Right lobe of liver (tissue), 6 donors: ENCODE measurements at places on chromosomes 11 and 22. TPM values are rescaled to one million over a fixed set of nuclear protein-coding genes. Genes with fewer than 3 reads are reported as not detected.

- DNase-seq = no peak
These were observed 47.5 kb downstream of the RPL27A start for GRCh38 chr11:8729837-8730696.

DNA sequence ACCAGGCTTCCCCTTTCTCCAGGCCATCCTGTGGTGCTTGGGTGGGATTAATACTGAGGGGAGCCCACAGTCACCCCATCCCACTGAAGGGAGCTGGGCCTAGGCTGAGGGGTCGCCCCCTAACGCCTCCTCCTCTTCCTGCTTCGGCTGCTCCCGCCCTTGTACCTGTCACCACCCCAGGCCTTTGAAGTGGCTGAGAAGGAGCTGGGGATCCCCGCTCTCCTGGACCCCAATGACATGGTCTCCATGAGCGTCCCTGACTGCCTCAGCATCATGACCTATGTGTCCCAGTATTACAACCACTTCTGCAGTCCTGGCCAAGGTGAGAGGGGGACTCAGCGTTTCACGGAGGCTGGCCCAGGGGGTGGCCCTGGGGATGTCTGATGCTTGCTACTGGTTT is 6.1 kb downstream of the MICALL1 start:
- no peak for DNase-seq

- DNase-seq = no peak
These were observed 305.7 kb downstream of the BLID start for GRCh38 chr11:121810291-121810690.

- no peak for DNase-seq
These were observed 52.2 kb downstream of the PPFIA1 start for GRCh38 chr11:70322666-70323065.

- no peak for DNase-seq
These were observed 69.4 kb upstream of the API5 start for GRCh38 chr11:43242401-43242800.

DNA sequence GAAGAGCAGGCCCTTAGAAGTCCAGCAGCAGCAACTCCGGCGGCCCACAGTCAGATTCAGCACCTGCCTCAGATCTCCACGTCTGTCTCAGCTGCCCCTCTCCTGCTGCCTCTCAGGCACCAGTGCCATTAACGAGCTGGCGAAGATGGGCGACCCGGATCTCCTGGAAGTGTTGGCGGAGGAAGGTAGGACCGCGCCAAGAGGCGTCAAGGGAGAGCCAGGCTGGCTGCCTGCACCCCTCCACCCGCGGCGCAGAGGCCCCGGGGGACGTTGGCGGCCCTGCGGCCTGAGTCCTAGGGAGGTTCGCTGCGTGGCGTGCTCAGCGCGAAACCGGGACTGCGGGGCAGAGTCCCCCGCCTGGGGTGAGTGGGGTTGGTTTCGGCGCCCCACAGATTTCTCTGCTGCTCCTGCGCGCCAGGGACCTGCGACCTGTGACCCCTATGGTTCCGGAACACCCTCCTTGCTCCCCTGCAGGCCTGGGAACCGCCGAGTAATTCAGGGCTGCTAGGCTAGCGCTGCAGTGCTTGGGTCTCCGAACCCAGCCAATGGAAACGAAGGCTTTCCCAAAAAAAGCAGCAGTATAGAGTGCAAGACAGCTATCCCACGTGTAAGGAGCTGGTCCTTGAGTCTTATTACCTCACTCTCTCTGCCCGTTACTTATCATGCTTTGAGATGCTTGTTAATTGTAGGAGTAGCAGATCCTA is 615 bp downstream of the ANO5 start:
- DNase-seq = peak; percentile 65

DNA sequence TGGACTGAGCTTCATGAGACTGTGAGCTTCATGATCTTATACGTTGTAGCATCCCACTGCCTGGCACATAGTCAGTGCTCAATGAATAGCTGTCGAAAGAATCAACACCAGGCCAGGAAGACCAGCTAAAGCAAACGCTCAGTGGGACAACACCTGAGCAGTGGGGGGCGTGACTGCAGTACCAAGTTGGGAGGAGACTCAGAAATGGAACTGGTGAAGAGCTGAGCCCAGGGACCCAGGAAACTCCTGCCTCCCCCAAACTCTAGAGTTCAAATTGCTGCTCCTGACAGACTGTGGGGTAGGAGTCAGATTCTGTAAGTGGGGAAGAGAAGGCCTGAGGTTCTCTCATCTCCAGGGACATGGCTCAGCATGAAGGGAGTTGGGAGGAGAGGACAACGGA is 59.3 kb downstream of the MORC2 start:
- no peak for DNase-seq

GRCh38 chr11:61791737-61792309 is 576 bp downstream of the TMEM258 start:
- DNase-seq = no peak

DNA sequence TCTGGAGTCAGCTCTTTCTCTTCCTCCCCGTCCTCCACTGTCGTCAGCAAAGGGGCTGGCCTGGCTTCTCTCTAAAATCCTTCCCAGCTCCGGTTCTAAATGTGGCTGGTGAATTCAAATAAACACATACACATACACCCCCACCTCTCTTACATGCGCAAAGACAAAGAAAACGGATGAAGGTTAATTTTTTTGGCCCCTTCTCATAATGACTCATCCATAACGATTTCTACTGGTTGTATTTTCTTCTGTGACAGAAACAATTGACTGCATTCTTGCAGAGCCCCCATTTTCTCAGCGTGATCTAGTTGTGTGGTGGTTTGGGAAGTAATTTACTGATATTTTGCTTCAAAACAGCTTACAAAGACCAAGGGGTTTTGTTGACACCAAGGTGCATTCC is 130.0 kb upstream of the NTM start:
- no peak for DNase-seq

DNA sequence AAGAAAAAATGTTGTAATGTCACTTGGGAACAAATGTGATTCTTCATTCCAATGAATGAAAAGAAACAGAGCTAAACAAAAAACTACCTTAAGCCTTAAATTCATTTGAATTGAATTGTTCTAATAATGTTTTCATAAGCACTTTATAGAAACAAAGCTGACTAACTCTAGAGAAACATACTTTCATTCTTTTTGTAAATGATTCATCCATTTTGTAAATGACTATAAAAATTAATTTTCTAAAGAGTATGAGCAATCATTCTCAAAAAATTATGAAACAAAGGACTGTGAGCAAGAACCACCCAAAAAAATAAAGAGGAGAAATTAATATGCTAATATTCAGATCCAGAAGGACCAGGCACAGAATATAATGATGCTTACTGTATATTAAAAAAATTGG is 986.5 kb upstream of the CHORDC1 start:
- no peak for DNase-seq

DNA sequence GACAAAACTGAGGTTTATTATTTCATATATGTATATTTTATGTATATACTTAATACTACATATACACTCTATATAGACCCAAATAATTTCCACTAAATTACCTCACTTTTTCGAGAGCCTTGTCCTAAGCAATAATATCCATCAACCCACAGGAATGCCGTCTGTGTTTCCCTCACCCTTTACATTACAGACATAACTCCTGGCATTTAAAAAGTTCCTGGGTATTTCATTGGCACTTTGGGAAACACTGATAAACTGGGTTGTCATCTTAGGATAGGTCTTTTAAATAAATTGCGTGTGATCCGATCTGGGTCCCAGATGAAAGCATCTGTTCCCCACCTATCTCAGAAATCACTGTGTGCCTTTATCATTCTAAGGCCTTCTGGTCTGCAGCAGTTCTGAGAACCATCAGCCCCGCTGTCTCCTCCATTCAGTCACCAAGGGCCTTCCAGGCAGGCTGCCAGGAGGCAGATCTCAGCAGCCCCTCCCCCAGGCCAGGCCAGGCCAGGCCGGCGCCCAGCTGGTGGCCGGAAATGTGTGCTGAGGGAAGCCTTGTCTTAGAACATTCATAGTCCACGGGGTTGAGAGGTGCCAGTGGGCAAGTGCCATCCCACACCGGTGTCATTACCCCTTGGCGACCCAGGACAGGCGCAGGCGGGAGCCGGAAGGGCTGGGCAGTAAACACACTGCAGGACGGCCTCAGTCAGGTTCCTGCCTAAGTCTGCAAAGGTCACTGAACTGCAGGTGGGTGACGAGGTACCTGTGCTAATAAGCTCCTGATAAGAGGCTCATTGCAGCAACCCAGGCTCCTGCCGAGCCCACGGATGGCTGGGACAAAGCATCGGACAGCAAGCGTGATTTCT is 3.3 kb downstream of the FGF19 start:
- DNase-seq = peak; percentile 85

DNA sequence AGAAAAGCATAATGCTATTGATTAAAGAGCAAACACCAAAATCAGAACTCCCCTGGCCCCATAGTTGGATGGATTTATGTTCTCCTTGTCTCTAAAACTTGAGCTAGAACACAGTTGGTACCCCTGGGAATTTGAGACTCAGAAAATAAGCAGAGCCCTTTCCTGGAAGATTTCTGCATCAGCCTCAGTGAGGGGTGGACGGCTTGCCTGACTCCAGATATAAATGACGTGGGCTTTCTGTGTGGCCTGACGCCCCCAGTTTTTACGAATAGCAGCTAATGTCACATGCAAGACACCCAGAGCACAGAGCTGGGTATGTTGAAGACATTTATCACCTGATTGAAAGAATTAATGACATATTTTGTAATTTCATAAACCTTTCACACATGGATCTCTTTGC is 130.8 kb downstream of the TRIM29 start:
- DNase-seq = no peak

- no peak for DNase-seq
These were observed 23.3 kb upstream of the PPFIA1 start for GRCh38 chr11:70247042-70247709.

EXPH5 gene
- 10.5 TPM for total RNA-seq

LMNTD2 gene
- total RNA-seq = 6.0 TPM

SOX10 gene
- 0.24 TPM for total RNA-seq

SAMM50 gene
- 39.5 TPM for total RNA-seq

OOSP1 gene
- not detected for total RNA-seq

MS4A15 gene
- not detected for total RNA-seq

FOSL1 gene
- 0.35 TPM for total RNA-seq

NDUFA6 gene
- total RNA-seq = 34.9 TPM

RBX1 gene
- total RNA-seq = 19.0 TPM

GAS2 gene
- 34.8 TPM for total RNA-seq
